ENCODE measurements at places on chromosomes 1 and 21.
A peak's percentile ranks its signal among the peaks of the same experiment; 100 is the strongest.

GRCh38 chr1:101301446-101302057 is 64.7 kb downstream of the S1PR1 start:
- no peak for DNase-seq

DNA sequence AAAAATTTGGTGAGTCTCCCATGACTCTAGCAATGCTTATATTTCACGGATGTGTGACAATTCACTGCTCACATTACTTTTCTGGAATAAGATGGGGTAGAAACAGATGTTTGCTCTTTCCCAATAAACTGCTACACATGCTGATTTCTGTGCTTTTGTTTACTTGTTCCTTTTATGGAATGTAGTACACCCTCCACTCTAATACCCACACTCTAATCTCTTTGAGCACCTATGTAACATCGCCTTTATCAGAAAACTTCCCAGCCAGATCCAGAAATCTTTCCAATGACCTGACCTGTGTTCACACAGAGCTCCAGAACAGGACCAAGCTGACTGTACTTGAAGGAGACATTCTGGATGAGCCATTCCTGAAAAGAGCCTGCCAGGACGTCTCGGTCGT is 4.2 kb downstream of the HSD3B2 start:
- no peak for DNase-seq

GRCh38 chr1:20686883-20687725 is 25.9 kb upstream of the DDOST start:
- DNase-seq = no peak

- no peak for DNase-seq
Measured at GRCh38 chr1:173360487-173361063, 116.6 kb upstream of the PRDX6 start.

DNA sequence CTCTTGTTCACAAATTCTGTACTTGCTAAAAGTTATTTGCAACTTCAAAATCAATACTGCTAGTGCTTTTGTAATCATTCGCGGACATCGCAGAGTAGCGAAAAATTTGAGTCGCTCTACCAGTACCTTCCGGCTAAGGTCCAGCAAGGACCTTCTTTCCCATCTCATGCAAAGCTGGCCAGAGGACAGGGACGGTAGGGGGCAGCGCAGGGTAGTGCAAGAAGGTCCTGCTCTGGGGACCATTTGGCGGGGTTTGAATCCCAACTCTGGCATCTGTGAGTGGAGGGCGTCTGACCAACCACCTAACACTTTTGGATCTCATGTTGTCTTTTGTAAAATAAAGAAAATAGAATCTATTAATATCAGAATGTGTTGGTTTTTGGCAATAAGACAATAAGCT is 258.3 kb downstream of the SPATA17 start:
- DNase-seq = no peak

DNA sequence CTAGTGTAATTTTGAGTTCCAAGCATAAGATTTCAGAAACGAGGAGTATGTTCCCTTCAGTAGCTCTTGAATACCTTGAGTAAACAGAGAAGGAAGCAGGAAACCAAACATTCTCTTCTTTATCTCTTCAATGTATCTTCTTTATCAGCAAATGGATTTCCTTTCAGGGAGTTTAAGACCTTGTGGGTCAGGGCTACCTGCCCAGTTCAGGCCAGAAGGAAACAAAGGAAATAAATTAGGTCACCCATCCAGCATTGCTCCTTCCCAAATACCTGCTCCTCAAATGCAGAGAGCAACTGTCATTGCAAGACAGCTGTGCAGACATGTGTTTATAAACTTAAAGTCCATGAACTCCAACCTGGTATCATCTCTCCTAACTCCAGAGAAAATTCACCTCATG is 130.1 kb upstream of the SOD1 start:
- no peak for DNase-seq

DNA sequence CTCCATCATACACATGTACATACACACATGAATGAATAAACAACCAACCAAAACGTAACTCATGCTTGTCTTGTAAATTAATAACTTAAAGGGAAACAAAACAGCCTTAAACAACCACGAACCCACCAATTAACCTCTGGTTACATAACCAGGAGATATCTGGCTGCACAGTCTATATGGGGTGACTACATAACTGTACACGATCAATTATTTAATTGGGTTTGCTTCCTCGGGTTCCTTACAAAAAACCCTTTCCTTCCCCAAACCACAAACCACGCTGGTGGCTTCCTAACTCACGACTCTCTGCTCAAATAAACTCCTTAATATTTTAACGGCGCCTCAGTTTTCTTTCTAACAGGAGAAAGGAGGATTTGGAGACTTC is 744 bp downstream of the ZNF670 start:
- DNase-seq = peak; percentile 12

DNA sequence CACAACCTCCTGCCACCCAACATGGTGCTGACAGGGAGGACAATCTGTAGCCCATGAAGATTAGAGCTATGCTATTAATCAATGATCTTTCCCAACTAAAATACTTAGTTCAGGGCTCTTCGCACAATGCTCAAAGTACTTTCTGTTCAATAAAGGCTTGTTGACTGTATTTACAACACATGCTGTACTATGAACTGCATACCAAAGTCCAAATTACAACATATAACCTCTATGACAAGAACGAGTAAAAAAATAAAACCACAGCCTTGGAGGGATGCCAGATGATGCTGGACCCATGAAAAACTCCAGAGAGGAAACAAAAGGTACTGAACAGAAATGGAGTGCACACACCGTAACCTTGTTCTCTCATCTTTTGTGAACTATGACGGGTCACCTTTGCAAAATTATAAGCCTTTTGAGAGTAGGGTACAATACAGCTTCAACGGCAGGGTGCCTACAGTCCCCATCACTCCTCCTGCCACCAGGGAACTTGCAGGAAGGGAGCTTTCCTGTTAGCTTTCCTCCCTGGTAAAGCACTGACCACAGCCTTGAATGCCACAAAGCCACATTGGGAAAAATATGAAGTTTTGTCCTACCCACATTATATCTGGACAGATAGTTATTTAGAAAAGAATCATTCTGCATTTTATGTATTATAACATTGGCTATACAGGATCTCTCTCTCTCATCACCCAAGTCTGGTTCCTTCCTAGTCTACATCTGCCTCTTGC is 175.6 kb downstream of the NRIP1 start:
- no peak for DNase-seq

GRCh38 chr1:239893127-239893731 is 198.5 kb upstream of the FMN2 start:
- no peak for DNase-seq

- DNase-seq = no peak
Measured at GRCh38 chr21:38280867-38281266, 24.1 kb downstream of the KCNJ15 start.

GRCh38 chr1:32818804-32819541 is 1.5 kb downstream of the S100PBP start:
- peak; percentile 5 for DNase-seq

GRCh38 chr1:173527151-173527826 is 50.2 kb downstream of the PRDX6 start:
- no peak for DNase-seq

- no peak for DNase-seq
Measured at GRCh38 chr21:17402937-17403336, 109.9 kb upstream of the CXADR start.

DNA sequence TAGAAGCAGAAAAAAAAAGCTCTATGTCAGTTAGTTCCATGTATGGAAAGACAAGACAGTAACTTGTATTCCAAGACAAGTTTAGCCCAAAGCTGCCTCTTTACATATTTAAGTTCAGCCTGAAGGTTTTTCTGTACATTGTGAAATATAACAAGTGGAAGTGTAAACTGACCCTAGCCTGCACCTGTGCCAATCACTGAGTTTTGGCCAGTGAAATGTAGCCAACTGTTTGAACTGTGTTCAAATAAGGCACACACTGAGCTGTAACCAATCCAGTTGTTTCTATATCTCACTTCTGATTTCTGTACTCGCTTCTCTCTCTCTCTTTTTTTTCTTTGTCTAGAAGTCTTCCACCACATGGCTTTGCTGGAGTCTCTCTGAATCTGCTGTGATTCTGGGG is 1227.1 kb downstream of the NCAM2 start:
- no peak for DNase-seq

DNA sequence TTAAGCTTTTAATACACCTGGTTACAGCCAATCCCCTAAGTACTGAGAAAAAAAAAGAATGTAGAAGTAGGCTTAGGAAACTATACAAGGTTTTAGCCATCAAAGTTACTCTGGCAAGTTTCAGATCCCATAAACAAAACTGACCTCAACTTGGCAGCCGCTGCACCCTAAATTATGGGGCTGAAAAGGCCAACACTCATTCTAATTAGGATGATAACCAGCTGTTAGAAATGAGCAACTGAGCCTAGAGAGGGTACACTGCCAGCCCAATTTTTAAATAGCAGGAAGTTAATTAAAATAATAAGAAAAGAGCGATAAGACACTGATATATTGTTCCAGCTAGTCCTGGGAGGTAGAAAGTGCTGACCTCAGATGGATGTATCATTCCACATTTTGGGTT is 105.7 kb upstream of the VAV3 start:
- no peak for DNase-seq

- no peak for DNase-seq
Measured at GRCh38 chr1:63878932-63879331, 105.1 kb downstream of the ROR1 start.

DNA sequence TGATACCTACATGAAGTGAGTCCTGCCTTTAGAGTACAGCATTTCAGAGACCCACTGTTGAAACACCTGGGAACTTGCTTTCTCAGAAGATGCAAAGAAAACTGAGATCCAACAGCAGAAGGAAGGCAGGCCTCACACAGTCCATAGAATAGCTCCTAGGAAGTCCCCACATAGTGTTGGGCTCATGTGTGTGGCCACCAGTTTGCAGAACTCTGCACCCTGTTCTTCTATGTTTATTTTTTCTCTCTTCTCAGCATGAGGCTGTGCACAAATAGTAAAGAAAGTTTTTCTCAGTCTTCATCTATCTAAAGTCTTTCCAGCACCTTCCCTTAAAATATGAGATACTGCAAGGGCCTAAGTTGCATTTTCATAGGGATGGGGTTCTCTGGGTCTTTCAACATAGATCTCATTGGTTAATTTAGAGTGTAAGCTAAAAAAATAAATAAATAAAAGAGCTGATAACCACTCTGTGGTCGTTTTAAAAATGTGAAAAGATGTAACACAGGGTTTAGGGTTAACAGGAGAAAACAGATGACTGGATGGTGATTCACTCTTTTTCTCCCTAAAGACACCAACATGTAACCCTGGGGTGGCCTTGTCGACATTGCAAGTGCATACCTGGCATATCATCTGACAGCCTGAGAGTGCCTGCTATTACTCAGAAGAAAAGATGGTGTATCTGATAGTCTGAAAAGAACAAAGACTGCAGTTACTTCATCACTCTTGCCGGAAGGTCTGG is 94.6 kb downstream of the ZC3H11B start:
- DNase-seq = no peak

DNA sequence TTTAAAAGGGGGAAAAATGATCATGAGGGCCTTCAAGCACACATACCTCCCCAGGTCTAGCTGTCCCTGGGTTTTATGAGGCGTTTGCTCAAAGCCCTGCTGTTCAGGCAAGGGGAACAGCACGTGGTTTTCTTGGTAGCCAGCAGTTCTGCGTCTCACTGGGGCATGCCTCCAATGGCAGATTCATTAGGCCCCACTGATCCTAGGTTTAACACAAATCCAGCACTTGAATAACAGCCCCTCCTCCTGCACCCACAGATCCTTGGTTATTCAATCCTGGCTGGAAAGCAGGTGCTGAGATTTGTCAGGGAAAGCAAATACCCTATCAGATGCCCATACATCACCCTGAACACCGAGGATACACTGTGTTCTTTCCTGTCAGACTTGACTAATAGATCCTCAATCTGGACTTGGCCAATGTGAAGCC is 106.4 kb downstream of the ZC3H11B start:
- DNase-seq = peak; percentile 20

GRCh38 chr1:21270086-21270689 is 20.1 kb downstream of the ECE1 start:
- no peak for DNase-seq
